ENCODE measurements at places on chromosomes 2 and 18.

DNA sequence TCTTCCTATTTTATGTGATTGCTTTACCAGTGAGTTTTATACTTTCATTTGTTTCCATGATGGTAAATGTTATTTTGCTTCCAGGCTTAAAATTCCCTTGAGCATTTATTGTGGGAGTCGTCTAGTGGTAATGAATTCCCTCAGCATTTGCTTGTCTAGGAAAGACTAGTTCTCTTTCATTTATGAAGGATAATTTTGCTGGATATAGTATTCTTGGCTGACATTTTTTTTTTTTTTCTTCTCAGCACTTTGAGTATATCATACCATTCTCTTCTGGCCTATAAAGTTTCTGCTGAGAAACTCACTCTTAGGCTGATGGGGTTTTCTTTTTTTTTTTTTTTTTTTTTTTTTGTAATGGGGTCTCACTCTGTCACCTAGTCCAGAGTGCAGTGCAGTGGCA lies 99.1 kb downstream of the EDAR start:
- DNase-seq: no peak

- DNase-seq: no peak
Observed at GRCh38 chr2:221876016-221876415, 303.9 kb upstream of the EPHA4 start.

- no peak for DNase-seq
Observed at GRCh38 chr2:56749152-56749752, 565.5 kb downstream of the CCDC85A start.

DNA sequence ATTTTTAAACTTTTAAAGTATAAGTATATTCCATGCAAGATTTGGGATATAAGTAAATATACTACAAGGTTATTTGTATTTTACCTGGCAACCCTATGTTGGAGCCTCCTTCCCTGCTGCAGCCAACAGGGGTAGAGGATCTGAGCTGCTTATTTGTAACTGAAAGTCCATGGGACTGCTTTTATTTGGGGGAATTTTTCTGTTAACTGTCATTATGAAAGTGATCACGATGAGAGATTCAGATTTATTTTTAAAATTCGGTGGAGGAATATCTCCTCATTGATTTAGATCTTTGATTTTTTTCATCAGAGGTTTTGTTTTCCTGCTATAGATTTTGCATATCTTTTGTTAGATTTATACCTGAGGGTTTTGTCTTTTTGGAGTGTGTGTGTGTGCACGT lies 215.9 kb downstream of the PRKCE start:
- DNase-seq: no peak

GRCh38 chr2:72887740-72888437 lies 681 bp downstream of the SPR start:
- peak; percentile 23 for DNase-seq

DNA sequence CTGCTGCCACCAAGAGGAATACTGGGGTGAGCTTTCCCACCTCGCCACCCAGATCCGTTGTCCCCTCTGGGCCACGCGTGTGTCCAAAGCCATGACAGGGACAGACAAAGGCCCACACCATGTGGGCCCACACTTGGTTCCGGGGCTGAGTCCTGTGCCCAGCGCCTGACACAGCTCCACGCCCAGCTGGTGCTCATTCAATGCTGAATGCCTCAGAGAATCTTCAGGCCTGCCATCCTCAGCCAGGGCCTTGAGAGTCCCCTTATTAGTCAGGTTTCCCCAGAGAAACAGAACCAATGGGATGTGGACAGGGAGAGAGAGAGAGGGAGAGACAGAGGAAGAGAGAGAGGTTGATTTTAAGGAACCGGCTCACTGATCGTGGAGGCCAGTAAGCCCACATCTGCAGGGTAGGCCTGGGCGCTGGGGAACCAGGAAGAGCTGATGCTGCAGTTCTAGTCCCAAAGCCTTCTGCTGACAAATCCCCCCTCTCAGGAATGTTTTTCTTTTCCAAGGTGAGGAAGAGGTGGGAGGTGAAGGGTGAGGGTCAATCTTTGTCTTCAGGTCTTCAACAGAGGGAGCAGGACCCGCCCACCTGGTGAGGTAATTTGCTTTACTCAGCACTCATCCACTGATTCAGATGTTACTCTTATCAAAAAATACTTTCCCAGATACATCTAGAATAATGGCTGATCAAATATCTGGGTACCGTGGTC lies 10.2 kb upstream of the SPATA3 start:
- DNase-seq: no peak
